ENCODE measurements at places on chromosomes 16 and 17.

DNA sequence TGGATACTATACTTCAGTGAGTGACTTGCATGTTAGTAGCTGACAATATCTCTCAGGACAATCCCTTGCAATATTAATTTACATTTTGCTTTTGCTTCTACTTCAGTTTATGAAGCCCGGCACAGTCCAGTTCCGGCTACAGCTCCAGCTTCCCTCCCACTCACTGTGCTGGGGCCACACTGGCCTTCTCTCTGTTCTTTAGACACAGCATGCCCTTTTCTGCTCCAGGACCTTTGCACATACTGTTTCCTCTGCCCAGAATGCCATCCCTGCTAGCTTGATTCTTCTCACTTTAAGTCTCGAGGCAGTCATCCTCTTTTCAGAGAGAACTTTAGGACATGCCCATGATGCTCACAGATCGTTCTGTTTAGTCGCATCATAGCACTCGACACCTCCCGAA lies 25.5 kb upstream of the LRRC75A start:
- DNase-seq: no peak

DNA sequence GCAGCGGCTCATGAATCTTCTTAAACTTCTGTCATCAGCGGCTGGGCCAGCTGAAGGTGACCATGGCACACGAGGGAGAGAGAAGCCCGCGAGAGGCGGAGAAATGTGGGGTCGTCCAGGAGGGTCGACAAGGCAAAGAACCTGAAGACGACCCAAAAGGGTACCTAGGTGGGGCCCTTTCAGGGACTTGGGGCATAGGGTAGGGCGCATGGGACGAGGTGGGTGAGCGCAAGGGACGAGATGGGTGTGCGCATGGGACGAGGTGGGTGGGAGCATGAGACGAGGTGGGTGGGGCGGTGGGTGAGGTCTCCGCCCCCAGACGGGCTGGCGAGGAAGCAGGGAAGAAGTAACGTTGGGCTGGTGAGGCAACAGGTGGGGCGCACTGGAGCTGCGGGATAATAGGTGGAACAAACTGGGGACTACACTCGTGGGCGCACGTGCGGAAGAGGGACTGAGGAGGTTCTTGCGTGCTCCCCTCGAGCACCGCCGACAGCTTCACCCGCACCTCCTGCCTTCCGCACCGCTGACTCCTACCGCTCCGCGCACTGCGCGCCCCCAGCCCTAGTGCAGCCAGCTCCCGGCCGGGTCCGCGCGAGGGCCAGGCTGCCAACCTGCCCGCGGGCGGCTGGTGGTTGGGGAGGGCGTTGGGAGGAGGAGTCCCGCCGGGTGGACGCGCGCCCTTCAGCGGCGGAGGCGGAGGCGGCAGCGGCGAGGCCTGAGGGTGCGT lies 23.2 kb upstream of the CRYM start:
- DNase-seq: peak; percentile 51

DNA sequence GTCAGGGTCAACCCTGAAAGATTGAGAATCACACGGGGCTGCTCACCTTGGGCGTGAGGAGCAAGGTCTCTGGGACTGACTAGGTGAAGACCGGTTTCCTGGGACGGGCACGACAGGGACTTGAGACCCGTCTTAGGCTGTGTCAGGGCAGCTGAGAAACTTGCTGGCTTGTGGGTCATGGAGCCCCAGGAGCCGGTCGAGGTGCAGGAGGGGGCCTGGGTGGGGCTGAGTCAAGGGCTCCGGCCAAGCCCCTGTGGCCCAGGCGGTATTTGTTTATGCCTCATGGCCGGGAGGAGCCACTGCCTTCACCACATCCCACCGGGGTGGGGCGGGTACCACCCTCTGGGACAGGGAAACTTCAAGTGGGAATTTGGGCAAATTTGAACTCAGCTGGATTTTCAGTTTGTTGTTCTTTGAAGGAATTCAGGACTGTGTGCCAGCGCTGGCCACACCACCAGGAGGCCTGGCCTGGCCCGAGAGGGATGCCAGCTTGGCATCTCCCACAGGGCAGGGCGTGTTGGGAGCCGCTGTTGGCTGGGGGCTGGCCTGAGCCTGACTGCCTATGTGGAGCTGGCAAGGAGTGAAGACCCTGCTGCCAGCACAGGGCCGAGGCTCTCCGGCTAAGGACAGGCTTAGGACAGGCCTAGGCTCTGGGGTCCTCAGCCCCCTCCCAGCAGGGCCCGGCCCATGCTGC lies 116.1 kb downstream of the METRNL start:
- no peak for DNase-seq

GRCh38 chr17:12794919-12795532 lies 5.7 kb downstream of the ARHGAP44 start:
- DNase-seq: peak; percentile 6

DNA sequence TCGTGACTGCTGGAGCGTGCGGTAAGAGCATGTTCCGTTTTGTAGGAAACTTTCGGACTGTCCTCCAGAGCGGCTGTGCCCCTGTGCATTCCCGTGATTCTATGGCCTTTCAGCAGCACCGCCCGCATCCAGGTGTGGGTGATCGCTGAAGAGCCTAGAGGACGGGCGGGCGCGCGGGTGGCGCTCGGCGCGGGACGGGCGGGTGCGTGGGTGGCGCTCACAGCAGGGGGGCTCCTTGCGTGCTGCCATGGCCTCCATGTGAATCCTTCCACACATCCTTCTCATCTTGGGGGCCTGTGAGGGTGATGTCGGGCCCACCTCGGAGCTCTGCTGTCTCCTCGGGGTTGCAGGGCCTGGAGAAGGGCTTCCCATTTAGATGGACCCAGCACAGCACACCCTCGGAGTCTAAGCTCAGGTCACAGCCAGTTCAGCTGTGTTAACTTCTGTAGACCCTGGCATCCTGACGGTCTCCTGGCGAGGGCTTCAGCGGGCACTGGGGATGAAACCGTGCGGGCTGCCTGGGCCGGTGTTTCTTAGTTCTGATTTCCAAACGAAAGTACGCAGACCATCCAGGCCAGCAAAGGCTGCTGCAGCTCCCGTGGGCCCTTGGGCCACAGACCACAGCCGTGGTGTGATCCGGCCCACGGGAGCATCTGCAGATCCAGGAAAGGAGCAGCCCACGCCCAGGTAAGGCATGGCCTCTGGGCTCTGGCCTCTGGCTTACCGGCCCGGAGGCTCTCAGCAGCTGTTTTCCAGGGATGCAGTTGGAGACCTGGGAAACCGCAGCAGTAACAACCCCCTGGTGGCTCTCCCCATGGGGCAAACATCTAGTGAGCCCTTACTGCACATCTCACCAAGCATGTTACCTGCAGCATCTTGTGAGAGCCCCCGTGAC lies 339.4 kb downstream of the FOXL1 start:
- no peak for DNase-seq

Measured in brain (organoid and tissue), 16 donors.